CD4-positive, alpha-beta T cell (primary cell): ENCODE measurements at places on chromosomes 2 and 18.

- H3K36me3 ChIP-seq: no peaks in the 10 kb centered on the region
- H3K27me3 ChIP-seq: peaks cover 3% of the 10 kb centered on the region
- H3K4me1 ChIP-seq: no peaks in the 10 kb centered on the region
- no peak overlapping the region for H3K27ac ChIP-seq
- no peak overlapping the region for H3K4me3 ChIP-seq
Observed at GRCh38 chr2:235958221-235958930, 209.8 kb downstream of the GBX2 start.

GRCh38 chr2:9232886-9233285, 26.3 kb downstream of the ASAP2 start:
- H3K27me3 ChIP-seq: no peaks in the 10 kb centered on the region
- H3K27ac ChIP-seq: no peak overlapping the region
- no peaks in the 10 kb centered on the region for H3K4me1 ChIP-seq

DNA sequence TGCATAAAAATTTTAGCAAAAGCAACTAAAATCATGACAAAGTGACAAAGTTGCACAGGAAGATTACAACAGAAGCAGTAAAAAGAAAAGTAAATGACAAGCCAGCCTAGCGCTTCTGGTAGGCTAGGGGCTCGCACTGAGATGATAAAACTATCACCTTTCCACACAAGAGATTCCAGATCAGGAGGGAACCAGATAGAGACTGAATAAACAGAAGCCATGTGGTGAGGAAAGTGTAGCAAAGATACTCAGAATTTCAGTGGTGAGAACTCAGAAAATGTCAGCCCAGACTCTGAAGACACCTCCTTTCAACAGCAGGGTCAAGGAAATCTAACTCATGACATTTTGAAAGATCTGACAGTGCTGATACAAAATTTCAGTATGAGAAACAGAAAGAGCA, 77.4 kb upstream of the DNAJC10 start:
- no peak overlapping the region for H3K27ac ChIP-seq
- DNase-seq: no peak
- H3K36me3 ChIP-seq: no peaks in the 10 kb centered on the region
- H3K27me3 ChIP-seq: no peaks in the 10 kb centered on the region

- DNase-seq: no peak
- no peak overlapping the region for H3K4me3 ChIP-seq
- no peaks in the 10 kb centered on the region for H3K27me3 ChIP-seq
- no peak overlapping the region for H3K27ac ChIP-seq
Observed at GRCh38 chr2:170530284-170530745, 184.8 kb upstream of the SP5 start.

DNA sequence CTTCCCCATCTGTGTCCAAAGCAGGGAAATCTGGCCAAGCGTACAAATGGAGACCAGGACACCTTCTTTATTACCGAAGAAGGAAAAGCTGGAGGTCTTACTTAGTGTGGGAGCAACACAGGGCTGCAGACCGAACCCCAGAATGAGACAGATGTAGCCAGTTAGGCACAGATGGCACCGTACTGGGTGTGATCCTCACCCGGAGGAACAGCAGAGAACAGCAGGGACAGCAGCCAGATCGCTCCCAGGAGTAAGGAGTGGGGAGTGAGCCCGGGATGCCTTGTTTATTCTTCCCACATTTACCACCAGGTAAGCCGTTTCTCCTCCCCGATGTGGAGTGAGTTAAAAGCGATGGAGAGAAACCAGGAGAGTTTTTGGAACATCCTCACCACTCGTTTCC, 150.7 kb upstream of the SPRED2 start:
- no peak overlapping the region for H3K4me3 ChIP-seq
- H3K27me3 ChIP-seq: no peaks in the 10 kb centered on the region
- no peak for DNase-seq
- no peaks in the 10 kb centered on the region for H3K36me3 ChIP-seq

GRCh38 chr2:4561196-4561595, 857.8 kb downstream of the DCDC2C start:
- H3K27me3 ChIP-seq: no peaks in the 10 kb centered on the region
- no peak overlapping the region for H3K27ac ChIP-seq
- H3K36me3 ChIP-seq: no peaks in the 10 kb centered on the region
- DNase-seq: no peak
